Fibroblast of skin of scalp (primary cell): ENCODE measurements at places on chromosomes 16 and 17.
A peak's percentile ranks its signal among the peaks of the same experiment; 100 is the strongest.

- DNase-seq, result no peak
These were observed 12.1 kb downstream of the HAPSTR1 start for GRCh38 chr16:9103546-9103945.

GRCh38 chr17:40417258-40417608 is 463 bp downstream of the TOP2A start:
- peak; percentile 12 for DNase-seq

DNA sequence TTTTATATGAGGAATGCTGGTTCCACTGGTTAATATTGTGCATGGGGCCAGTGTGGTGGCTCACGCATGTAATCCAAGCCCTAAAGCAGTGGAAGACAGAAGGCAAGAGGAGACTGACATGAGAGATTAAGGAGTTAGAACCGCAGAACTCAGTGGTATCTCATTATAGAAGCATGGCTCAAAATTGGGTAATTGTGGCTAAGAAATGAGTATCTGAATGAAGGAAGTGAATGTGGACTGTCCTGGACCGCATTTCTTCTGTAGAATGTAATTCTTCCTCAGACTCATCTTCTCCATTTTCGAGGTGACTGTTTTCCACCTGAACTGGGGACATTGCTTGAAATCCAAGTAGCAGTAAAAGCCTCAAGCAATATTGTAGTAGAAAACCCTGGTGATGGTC is 42.6 kb upstream of the CDR2 start:
- DNase-seq, result no peak

DNA sequence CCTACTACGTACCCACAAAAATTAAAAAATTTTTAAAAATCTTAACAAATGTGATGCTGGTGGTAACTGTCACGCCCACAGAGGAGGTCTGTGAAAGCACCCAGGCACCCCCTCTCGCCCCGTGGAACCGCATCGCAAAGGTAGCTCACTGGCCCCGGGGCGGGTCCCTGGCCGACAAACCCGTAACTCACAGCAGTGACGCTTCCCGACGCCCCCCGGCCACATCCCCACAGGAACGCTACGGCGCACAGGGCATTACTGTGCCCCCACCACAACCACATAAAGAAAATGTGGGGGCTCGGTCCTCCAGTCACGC is 366 bp downstream of the ANKS3 start:
- DNase-seq, result no peak

DNA sequence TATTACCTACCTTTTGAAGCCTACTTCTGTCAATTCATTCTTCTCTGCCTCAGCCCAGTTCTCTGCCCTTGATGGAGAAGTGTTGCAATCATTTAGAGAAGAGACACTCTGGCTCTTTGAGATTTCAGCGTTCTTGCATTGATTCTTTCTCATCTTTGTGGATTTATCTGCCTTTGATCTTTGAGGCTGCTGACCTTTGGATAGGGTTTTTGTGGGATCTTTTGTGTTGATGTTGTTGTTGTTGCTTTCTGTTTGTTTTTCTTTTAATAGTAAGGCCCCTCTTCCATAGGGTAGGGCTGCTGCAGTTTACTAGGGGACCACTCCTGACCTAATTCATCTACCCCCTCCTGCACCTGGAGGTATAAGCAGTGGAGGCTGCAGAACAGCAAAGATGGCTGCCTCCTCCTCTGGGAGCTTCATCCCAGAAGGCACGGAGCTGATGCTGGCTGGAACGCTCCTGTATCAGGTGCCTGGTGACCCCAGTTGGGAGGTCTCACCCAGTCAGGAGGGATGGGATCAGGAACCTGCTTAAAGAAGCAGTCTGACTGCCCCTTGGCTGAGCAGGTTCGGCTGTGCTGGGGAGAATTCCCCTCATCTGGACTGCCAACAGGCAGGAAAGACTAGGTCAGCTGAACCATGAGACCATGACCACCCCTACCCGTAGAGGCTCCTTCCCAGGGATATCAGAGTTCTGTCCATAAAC is 28.0 kb downstream of the NFATC3 start:
- no peak for DNase-seq

DNA sequence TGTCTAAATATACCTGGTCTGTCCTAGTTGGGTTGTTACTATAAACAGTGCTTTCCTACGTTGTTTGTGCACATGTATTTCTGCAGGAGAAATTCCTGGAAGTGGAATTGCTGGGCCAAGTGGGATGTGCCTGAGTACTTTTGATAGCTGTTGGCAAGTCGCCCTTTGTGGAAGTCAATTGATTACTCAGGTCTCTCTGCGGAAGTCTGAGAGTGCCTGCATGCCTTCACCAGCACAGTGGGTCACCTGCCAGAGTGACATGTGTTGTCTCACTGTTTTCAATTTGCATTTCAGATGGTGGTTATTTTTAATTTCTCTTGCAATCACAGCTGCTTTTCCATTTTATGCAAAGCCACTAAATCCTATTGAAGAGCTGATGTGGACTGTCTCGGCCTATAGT is 2.3 kb upstream of the MVD start:
- no peak for DNase-seq

DNA sequence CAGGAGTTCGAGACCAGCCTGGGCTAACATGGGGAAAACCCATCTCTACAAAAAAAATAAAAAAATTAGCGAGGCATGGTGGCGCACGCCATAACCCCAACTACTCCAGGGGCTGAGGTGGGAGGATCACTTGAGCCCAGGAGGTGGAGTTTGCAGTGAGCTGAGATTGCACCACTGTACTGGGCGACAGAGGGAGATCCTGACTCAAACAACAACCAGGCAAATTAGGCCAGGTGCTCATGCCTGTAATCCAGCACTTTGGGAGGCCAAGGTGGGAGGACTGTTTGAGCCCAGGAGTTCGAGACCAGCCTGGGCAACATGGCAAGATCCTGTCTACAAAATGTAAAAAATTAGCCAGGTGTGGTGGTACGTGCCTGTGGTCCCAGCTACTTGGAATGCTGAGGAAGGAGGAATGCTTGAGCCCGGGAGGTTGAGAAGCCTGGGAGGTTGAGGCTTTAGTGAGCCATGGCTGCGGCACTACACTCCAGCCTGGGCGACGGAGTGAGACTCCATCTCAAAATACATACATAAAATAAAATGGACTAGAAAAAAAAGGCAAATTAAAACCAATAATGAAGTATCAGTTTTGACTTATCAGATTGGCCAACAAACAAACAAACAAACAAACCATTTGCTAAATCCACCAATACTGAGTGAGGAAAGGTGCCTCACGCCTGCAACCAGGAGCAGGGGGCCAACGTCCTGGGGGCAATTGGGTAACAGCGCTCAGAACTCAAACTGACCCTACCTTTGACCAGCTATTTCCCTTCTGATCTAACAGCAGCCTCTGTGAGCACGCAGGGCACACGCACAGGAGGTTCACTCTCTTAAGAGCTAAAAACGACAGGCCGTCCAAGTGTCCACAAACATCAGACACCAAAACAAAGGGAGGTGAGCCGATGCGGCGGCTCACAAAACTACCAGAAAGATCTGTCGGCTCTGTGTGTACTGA is 19.4 kb upstream of the FASN start:
- no peak for DNase-seq

DNA sequence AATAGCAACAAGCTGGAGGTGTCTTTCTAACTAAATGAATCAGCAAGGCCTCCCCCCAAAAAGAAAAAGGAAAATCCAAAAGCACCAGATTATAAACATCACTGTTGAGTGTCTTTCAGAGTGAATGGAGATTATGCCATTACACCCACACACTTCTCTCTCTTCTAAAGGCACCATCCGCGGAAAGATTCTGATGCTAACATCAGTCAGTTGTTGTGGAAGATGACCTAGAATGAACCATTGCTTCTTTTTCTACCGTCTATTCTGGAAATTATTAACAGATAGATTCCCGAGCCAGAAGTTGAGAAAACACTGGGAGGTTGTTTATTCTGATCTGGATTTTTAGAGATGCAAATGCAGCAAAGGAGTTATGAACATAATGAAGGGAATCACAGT is 60.9 kb upstream of the FAM20A start:
- no peak for DNase-seq

- no peak for DNase-seq
These were observed 121.4 kb upstream of the FOXF1 start for GRCh38 chr16:86388976-86389375.

DNA sequence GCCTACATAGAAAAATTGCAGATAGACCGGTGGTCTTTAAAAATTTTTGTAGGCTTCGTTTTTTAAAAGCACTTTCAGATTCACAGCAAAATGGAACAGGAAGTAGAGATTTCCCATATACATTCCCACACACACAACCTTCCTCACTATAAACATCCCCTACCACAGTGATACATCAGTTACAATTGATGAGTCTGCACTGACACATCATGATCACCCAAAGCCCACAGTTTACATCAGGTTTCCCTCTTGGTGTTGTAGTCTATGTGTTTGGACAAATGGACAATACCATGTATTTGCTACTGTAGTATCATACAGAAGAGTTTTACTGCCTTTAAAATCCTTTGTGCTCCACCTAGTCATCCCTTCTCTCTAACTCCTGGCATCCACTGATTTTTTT is 113.9 kb upstream of the ADAMTS18 start:
- peak; percentile 33 for DNase-seq

DNA sequence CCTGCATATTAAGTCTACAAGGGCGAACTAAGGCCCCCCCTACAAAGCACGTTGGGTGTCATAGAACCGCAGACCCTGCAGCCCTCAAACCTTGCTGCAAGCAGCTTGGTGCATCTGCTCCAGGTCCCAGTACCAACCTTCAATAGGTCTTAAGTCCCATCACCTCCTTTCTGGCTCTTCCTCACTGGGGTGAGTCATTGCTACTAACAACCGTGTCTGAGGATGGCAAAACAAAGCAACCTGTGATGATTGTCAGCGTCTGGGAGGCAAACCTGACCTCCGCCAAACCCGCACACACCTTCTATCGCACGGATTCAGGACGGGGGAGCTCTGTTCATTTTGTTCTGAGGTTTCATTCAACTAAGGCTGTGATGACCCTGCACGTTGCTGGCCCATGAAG is 138.9 kb downstream of the SLC39A11 start:
- no peak for DNase-seq

GRCh38 chr17:47844227-47844626 is 3.2 kb upstream of the SCRN2 start:
- DNase-seq, result peak; percentile 36

DNA sequence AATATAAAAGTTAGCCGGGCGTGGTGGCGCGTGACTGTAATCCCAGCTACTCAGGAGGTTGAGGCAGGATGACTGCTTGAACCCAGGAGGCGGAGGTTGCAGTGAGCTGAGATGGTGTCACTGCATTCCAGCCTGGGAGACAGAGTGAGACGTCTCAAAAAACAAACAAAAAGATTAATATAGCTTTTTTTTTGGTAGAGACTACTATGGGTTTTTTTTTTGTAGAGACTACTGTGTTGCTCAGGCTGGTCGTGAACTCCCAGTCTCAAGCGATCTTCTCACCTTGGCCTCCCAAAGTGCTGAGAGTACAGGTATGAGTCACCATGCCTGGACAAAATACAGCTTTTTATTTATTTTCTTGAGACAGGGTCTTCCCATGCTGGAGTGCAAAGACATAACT is 20.2 kb downstream of the ZNRF1 start:
- DNase-seq, result peak; percentile 32
